ENCODE measurements at places on chromosomes 7 and 10.

- no peak for DNase-seq
These were observed 16.9 kb downstream of the KCNMA1 start for GRCh38 chr10:77620731-77621130.

DNA sequence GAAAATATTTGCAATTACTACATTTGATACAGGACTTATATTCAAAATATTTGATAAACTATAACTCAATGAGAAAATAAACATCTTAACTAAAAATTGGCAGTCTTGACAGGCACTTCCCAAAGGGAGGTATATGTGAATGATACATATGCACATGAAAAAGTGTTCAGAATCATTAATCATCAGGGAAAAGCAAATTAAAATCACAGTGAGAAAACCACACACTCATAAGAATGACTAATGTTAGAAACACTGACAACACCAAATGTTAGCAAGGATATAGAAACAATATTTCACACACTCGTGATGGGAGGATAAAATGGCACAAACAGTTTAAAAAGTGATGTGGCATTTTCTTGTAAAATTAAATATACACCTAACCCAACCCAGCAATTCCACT is 4.1 kb upstream of the VPS26A start:
- DNase-seq, result no peak

DNA sequence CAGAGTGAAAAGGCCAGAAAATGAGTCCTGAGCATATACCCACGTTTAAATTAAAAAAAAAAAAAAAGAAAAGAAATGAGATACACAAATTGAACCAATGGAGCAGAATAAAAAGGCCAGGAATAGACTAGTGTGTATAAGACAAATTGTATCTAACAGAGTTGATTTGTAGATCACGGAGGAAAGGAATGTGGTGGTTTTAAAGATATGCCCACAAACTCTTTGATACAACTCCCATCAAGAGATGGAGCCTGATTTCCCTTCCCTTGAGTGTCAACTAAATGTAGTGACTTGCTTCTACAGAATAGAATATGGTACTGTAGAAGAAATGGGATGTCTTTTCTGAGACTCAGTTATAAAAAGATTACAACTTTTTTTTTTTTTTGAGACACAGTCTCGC is 10.4 kb downstream of the SYPL1 start:
- DNase-seq, result no peak

GRCh38 chr7:52249741-52250140 is 785.7 kb upstream of the POM121L12 start:
- no peak for DNase-seq

- no peak for DNase-seq
These were observed 594.9 kb downstream of the LRMDA start for GRCh38 chr10:76026176-76026771.

GRCh38 chr10:28396331-28396730 is 93.5 kb upstream of the MPP7 start:
- DNase-seq, result no peak

- DNase-seq, result no peak
These were observed 168.0 kb upstream of the PHYHIPL start for GRCh38 chr10:59008452-59008851.

GRCh38 chr10:6383096-6383812 is 180.5 kb downstream of the PFKFB3 start:
- no peak for DNase-seq

DNA sequence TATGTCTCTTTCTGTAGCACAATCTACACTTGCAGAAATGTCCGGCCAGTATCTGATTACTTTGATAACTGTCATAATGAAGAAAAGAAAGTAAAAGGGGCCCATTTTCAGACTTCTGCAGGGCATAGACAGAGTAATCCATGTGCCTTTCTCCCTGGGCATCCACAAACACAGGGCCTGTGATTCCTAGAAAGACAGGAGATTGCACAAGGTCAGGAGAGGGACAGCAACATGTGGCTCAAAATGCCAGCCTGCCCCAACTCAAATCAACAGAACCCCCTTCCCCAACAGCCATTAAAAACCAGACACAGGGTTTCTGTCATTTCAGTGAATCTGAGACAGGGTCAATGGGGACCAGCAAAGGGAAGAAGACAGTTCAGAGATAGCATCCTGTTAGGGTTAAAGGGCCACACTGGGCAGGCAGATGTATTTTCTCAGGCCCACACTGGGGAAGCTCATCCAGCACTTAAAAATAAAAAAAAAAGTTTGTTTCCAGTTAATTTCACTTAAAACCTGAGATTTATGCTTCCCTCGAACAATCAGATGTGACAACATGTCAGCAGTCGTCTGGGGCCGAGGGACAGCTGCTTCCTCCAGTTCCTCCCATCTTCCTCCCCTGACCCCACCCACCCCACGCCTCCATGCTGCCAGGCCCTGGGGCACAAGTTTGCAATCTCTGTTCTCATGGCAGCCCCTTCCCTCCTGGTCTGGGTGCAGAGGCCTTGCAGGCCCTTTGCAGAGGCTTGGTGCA is 30.7 kb upstream of the ACSL5 start:
- no peak for DNase-seq

GRCh38 chr10:114359041-114359952 is 45.0 kb downstream of the AFAP1L2 start:
- no peak for DNase-seq
